Muscle of back (tissue), 13 donors: ENCODE measurements at places on chromosomes 3 and 15. TPM values are rescaled to one million over a fixed set of nuclear protein-coding genes. Genes with fewer than 3 reads are reported as not detected.

DNA sequence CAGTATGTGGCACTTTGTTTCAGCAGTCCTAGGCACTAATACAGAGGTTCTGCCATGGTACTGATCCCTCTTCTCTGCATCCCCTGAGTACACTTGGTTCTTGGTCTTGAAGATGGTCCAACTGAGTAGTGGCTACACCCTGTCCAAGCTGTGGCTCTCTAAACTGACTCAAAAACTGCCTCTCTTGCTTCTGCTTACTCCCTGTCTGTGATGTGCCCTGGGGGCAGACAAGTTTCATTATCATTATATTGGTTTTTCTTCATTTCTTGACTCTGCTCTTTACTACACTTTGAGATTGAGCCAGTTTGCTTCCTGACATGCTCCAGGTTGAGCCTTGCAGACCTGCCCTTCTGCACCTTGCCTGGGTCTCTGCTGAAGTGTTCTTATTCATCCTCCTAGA is 18.9 kb upstream of the ST3GAL6 start:
- DNase-seq = no peak

DNA sequence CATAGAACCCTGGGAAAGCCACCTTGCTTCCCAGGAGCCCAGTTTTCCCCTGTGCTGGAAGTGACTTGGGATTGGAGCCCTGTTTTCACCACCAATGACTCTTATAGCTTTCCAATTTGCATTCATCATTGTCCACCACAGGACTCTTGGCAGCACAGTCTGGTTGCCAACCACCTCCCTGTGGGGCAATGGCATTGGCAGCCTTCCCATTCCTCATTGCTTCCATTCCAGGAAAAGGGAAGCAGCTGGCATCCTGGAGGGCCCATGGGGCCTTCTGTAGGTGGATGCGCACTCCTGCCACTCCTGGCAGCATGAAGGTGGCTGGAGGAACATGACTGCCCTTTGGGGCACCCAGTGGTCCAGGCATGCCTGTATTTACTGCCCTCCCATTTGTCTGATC is 57.7 kb downstream of the FEM1B start:
- DNase-seq = no peak

GRCh38 chr3:18249126-18249525 is 176.0 kb downstream of the SATB1 start:
- DNase-seq = no peak

DNA sequence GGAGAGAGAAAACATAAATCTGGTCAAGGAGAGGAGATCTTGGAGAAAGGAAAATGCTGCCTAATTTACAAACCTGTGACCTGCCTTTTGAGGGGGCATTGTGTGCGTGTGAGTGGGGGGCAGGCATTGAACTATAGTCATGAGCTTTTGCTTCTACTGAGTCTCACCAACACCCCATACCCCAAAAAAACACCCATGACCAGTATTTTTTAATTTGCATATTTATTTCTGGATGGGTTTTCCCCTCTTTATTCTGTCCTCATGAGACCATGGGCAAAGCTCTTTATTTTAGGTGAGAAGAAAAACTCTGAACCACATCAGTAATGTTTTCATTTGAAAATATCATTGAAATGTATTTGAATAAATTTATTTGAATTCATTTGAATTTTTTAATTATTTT is 20.6 kb downstream of the CD80 start:
- DNase-seq = no peak

- DNase-seq = no peak
Measured at GRCh38 chr15:67506775-67507747, 13.9 kb upstream of the C15orf61 start.

DNA sequence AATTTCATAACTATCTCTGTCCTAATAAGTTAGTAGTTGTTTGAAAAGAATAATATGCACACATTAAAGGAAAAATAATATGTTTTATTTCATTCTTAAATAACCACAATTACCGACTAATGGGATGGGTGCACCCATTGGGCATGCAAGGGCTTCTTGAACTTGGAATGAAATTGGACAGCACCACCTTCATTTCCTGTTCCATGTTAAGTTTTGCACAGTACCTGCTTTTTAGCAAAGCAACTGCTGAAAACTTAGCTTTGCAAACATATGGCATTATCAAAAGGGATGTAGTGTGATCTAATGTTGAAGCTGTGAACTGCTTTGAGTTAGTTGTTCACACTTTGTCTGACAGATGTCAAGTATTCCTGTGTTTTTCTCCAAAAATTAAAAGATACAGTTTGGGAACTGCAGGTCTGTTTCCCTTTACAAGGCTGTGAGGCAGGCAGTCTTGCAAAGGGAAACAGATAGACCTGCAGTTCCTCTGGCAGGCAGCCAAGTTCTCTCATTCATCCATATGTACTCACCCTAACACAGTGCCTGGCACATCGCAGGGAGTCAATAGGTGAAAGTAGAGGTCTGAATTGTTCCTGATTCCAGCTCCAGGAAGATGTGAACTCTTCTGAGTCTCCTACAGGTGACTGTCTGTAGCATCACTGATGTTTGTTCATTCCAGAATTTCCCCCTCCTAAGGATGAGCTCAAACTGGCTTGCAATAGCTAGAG is 64.3 kb upstream of the GOLGA8B start:
- DNase-seq = no peak

Gene PLSCR2
- not detected for polyA plus RNA-seq
